ENCODE measurements at places on chromosomes 6 and 20.

DNA sequence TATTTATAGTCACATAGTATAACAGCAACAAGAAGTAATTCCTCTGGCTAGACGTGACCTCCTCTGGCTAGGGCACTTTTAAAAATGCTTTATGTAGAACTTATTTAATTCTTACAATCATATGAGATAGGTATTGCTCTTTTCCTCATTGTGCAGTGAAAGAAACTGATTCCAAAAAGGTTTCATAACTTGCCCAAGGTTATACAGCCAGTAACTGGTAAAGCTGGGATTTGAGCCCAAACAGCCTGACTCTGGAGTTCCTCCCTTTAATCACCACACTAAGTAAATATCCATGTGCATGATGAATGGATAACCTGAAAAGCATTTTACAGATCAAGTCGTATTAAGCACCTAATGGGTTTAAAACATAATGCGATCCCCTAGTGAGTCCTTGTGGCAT is 214.6 kb downstream of the PRL start:
- no peak for DNase-seq

- DNase-seq, result no peak
Measured at GRCh38 chr6:44257025-44257752, at the start of gene SLC35B2. SLC35B2 (minus strand) TSS chr6:44257528; CDS start chr6:44257410, 118 bp downstream.

GRCh38 chr6:83589076-83589475 is 76.7 kb downstream of the PRSS35 start:
- DNase-seq, result no peak

GRCh38 chr6:22302838-22303237 is 6.0 kb upstream of the PRL start:
- DNase-seq, result no peak
